Karpas-422 (cell line): ENCODE measurements at places on chromosomes 16 and 17. TPM values are rescaled to one million over a fixed set of nuclear protein-coding genes. Genes with fewer than 3 reads are reported as not detected.

CA7 gene
- total RNA-seq, result not detected in 2 replicates

FBXO39 gene
- not detected in 2 replicates for total RNA-seq

FBXW10 gene
- not detected in 2 replicates for total RNA-seq

MT4 gene
- not detected in 2 replicates for total RNA-seq

UBE2G1 gene
- total RNA-seq, result 45.2 and 60.8 TPM in 2 replicates

GCSH gene
- 39.1 and 49.2 TPM in 2 replicates for total RNA-seq

COX10 gene
- 24.2 and 34.5 TPM in 2 replicates for total RNA-seq

DNA sequence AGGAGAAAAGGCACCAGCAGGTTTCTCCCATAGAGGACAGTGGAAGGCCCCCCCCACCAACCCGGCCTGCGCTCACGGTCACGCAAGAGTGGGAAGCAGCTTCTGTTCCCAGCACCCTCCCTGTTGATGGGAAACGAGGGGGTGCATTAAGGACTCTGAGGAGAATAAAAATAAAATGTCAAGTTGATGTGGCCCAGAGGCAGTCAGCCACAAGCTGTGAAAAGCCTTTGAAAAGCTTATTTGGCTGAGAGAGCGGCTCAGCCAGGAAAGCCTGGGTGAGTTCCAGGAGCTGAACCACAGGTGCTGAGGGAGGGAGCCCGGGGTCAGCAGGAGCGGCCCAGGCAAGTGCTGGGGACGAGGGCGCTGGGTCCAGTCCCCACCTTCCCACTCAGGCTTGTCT lies 26.9 kb upstream of the SPATA32 start:
- H3K27me3 ChIP-seq, result no peaks in the 10 kb centered on the region
- DNase-seq, result no peak
- H3K36me3 ChIP-seq, result peaks cover 26% of the 10 kb centered on the region; the same call in 1 of the 2 replicates
- peaks cover 40% of the 10 kb centered on the region for H3K4me1 ChIP-seq
- no peak overlapping the region for H3K27ac ChIP-seq
- no peak overlapping the region for H3K4me3 ChIP-seq

GRCh38 chr16:79466111-79466510 lies 134.4 kb downstream of the MAF start:
- H3K36me3 ChIP-seq, result no peaks in the 10 kb centered on the region
- no peak overlapping the region for H3K27ac ChIP-seq
- H3K27me3 ChIP-seq, result no peaks in the 10 kb centered on the region
- no peak for DNase-seq

DNA sequence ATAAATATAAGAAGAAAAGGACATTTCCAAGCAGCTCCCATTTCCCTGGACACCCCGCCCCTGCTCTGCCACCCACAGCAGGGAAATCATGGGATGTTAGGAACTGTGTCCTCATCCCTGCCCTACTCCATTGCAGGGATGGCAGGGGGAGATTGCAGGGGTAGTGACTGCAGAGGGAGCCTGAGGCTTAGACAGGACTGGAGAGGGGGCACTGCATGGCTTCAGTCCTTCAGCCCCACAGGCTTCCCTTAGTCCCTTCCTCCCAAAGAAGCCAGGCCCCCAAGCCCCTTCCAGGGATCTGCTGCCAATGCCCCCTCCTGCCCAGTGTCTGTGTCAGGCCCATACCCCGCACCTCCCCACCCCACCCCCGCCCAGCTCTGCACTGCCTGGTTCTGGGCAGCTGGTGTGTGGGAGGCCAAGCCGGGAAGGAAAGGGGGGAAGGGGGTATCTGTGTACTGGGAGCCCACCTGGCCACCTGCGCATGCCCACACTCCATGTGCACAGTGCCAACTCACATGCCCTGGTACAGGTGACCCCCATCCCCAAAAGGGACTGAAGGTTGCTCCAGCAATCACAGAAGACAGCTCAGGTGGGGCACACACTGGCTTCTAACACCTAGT lies 3.3 kb downstream of the RUNDC3A start:
- DNase-seq, result no peak
- no peaks in the 10 kb centered on the region for H3K27me3 ChIP-seq
- H3K4me1 ChIP-seq, result peaks cover 35% of the 10 kb centered on the region
- no peak overlapping the region for H3K4me3 ChIP-seq

- no peaks in the 10 kb centered on the region for H3K27me3 ChIP-seq
- H3K4me1 ChIP-seq, result no peaks in the 10 kb centered on the region
- DNase-seq, result peak; percentile 77
- H3K27ac ChIP-seq, result no peak overlapping the region
- no peaks in the 10 kb centered on the region for H3K36me3 ChIP-seq
Measured at GRCh38 chr17:79065105-79065670, 9.4 kb upstream of the ENGASE start.

DNA sequence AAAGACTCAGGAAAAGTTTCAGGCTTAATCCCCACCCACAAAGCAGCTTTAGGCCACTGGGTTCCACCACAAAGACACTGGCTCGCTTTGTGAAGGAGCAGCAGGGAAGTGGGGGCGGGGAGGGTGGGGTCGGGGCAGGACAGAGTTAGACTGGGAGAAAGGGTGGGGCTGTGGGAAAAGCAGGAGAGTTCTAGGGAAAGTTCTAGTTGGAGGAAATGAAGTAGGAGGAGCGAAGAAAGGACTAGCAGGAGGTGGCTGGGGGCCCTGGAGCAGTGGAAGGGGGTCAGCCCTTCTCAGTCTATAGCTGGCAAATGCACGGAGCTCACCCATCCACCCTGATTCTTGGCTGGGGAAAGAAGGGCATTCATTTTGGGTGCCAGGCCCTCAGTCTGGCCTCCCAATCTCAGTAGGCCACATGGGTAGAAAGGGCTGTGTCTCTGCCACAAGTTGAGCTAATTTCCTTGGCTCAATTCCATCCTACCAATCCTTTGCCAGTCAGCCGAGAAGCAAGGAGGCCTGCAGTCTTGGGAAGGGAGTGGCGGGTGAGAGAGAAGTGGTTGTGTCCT lies 4.6 kb downstream of the INPP5K start:
- H3K36me3 ChIP-seq, result no peaks in the 10 kb centered on the region
- no peaks in the 10 kb centered on the region for H3K27me3 ChIP-seq
- H3K4me1 ChIP-seq, result peaks cover 10% of the 10 kb centered on the region
- H3K27ac ChIP-seq, result no peak overlapping the region
- no peak for DNase-seq

- no peaks in the 10 kb centered on the region for H3K4me1 ChIP-seq
- H3K36me3 ChIP-seq, result no peaks in the 10 kb centered on the region
- no peaks in the 10 kb centered on the region for H3K27me3 ChIP-seq
- no peak for DNase-seq
- no peak overlapping the region for H3K4me3 ChIP-seq
Measured at GRCh38 chr16:51431517-51432241, 280.6 kb upstream of the SALL1 start.

- no peaks in the 10 kb centered on the region for H3K36me3 ChIP-seq
- H3K4me3 ChIP-seq, result no peak overlapping the region
- no peak for DNase-seq
Measured at GRCh38 chr17:66287911-66288310, 14.5 kb upstream of the PRKCA start.

GRCh38 chr17:82804442-82805191 lies 35.2 kb downstream of the ZNF750 start:
- H3K4me3 ChIP-seq, result no peak overlapping the region
- no peaks in the 10 kb centered on the region for H3K4me1 ChIP-seq
- H3K27ac ChIP-seq, result no peak overlapping the region

DNA sequence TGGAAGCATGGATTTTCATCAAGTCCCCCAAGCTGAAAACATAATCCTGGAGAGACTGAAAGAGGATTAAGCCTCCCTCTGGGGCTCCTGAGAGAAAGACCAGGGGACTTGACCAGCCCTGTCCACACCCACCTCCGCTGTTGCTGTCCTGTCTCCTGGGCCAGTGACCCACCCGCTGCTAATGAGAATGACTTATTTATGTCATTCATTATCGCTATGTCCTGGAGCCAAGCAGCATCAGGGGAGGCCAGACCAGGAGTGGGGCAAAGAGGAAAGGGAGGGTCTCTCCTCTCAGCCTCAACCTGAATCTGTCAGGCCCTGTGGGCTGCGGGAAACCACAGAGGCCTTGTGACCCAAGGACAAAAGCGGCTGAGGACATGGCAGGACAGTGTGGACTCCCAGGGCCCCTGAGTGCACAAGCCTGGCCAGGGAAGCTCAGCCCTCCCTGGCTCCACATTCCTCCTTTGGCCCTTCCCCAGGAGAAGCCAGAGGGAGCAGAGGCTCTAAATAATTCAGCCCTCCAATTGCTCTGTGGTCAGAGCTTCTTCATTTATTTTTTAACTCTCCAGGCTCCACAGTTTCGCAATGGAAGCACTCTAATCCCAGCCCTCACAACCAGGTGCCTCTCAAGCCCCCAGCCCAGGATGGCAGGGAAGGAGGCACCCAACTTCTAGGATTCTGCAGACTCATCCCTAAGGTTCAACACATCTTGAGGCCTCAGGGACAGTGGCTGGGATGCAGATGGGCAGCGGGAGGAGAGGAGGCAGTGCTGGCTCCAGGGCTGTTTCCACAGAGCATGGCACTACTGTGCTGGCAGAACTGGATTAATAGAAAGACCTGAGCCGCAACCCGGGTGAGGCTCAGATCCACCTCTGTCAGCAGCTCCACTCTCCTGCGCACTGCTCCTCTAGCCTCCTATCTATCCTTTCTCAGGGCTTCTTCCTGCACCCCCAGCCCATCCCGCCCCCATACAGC lies 19.1 kb downstream of the CUEDC1 start:
- H3K4me1 ChIP-seq, result peaks cover 18% of the 10 kb centered on the region
- no peak overlapping the region for H3K27ac ChIP-seq
- H3K27me3 ChIP-seq, result peaks cover 3% of the 10 kb centered on the region; the same call in 1 of the 2 replicates
- H3K4me3 ChIP-seq, result no peak overlapping the region
- DNase-seq, result no peak

GRCh38 chr17:75380315-75380714 lies 25.2 kb downstream of the GRB2 start:
- DNase-seq, result no peak
- no peaks in the 10 kb centered on the region for H3K27me3 ChIP-seq
- H3K4me1 ChIP-seq, result peaks cover 46% of the 10 kb centered on the region
- H3K4me3 ChIP-seq, result no peak overlapping the region

GRCh38 chr17:31722251-31723056 lies 136.6 kb downstream of the COPRS start:
- H3K27ac ChIP-seq, result no peak overlapping the region
- no peak for DNase-seq
- no peaks in the 10 kb centered on the region for H3K4me1 ChIP-seq

DNA sequence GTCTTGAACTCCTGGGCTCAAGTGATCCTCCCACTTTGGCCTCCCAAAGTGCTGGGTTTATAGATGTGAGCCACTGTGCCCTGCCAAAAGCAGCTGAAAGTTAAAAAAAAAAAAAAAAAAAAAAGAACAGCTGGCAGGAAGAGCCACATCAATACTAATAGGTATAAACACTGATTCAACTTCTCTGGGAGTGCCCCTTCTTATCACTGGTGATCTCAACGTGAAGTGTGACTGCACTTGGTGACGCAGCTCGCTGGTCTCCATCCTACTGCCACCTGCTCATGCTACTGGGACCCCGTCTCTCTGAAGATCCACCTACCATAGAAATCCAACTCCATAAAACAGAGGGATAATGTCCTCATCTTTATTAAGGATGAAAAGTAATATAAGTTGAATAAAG lies 40.8 kb downstream of the RNF157 start:
- no peak overlapping the region for H3K27ac ChIP-seq
- H3K4me3 ChIP-seq, result no peak overlapping the region
- H3K36me3 ChIP-seq, result no peaks in the 10 kb centered on the region
- no peak for DNase-seq

DNA sequence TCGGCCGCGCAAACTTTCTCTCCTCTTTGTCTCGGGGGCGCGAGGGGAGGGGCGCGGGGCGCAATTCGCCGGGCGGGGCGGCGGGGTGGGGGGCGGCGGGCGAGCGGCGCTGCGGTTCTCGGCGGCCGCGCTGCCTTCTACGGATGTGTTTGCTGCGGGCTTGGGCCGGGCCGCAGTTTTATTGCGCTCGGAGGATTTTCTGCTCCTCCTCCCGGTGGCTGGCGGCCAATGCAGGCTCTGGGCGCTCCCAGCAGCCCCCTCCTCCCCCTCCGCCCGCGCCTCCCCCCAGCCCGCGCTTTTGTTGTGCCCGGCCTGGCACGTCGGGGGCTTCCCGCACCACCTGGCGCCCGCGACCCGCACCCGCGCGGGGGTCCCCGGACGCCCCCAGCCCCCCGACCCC lies at the start of gene TIMP2:
TSS of gene TIMP2 (minus strand) at position 154 of the 400 bp plus-strand sequence. CDS start 299 bp downstream, outside the sequence.
- no peak within 1 kb of the TSS for H3K27ac ChIP-seq
- no peak within 1 kb of the TSS for H3K4me3 ChIP-seq
- no peak for DNase-seq

GRCh38 chr16:1026057-1026783 lies 44.6 kb downstream of the SOX8 start:
- no peak overlapping the region for H3K27ac ChIP-seq
- no peak for DNase-seq
- H3K36me3 ChIP-seq, result no peaks in the 10 kb centered on the region
- H3K4me3 ChIP-seq, result no peak overlapping the region
- H3K4me1 ChIP-seq, result no peaks in the 10 kb centered on the region
- no peaks in the 10 kb centered on the region for H3K27me3 ChIP-seq

DNA sequence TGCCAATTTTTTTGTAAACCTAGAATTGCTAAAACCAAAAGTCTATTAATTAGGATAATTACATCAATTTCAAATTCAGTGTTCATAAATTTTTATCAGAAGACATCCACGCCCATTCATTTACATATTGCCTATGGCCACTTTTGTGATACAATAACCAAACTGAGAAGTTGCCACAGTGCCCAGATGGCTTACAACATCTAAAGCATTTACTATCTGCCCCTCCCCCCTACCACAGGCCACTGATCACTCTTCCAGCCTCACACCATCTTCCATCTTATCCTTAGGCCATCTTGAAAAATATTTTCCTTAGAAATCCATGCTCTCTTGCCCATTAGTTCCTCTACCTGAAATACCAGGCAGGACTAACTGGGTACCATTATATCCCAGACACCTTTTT lies 6.3 kb upstream of the PRKAR1A start:
- no peaks in the 10 kb centered on the region for H3K36me3 ChIP-seq
- peak; percentile 37 for DNase-seq
- no peaks in the 10 kb centered on the region for H3K27me3 ChIP-seq

DNA sequence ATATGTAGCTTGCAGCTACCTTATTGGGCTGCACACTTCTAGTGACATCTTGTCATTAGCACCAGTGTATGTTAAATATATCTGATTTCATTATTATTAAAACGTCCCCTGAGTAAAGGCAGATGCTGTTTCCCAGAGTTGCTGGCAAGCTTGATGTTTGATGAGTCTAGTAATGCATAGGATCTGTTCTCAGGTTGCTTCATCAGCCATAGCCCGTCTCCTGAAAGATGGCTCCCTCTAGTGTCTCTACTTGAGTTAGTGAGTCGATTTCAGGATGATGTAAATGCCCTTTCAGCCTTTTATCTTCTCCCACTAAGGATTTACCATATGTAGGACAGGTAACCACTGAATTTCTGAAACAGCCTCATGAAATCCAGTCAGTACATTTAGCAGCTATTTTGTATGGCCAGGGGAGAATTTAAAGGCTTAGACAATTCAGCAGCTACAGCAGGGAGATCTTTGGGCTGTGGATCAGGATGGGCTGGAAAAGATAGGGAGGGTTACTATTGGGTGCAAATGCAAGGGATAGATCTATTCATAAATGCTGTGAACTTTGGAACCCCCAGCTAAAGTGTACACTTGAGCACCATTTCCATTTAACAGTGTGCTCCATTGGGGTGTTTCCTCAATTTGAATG lies 376.3 kb downstream of the CNTNAP4 start:
- H3K27ac ChIP-seq, result no peak overlapping the region
